KBM-7 (cell line): ENCODE measurements at places on chromosomes 13 and 19.

GRCh38 chr13:84896128-84896527 lies 903.1 kb downstream of the SLITRK6 start:
- DNase-seq = peak; percentile 42

- DNase-seq = peak; percentile 44
Observed at GRCh38 chr13:30572859-30573275, 44.9 kb upstream of the USPL1 start.

GRCh38 chr19:40149501-40149900 lies 41.7 kb upstream of the MAP3K10 start:
- DNase-seq = no peak

DNA sequence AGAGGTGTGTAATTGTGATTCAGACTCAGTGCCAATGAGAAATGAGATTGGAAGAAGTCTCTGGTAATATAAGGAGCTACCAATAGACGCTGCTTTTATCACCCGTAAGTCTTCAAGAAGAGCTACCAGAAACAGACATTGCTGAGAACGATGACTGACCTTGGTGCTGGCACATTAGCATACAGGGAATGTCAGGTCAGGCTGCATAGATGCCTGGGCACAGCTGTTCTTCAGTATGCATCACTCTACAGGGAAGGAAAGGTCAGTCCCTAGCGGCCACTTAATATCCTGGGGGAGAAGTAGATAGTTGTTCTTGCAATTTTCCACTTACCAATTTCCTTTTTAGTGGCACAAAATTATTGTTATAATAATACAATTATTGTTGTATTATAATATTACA lies 380.4 kb downstream of the PCDH9 start:
- no peak for DNase-seq

DNA sequence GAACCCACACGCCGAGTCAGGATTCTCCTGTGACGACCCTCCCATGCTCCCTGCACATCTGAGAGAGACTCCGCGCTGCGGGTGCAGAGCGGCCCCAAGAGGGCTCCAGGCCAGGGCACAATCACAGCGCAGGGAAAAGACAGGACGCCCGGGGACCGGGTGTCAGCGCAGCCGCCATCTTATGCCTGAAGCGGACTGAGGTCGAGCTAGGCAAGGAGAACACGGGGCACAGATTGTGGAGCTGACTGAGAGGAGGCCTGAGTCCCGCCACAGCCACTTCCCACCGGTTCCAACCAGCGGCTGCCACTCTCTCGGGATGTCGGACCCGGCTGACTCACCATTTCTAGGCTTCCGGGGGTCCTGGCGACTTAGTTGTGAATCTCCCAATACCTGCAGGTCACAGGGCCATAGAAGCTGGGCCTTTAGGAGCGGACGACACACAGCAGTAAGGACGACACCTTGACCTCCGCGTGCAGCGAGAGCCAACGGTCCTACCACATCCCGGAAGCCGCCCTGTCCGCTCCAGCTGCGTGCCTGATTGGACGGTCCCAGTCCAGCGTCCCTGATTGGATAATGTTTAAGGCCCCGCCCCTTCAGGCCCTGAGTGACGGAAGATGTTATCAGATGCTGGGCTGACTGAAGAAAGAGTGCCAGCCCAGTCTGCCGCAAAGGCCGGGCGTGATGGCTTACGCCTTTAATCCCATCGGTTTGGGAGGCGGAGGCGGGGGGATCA lies at the start of gene ZNF728:
Gene ZNF728 (minus strand): TSS at position 487 of the 733 bp plus-strand sequence. CDS start 146 bp downstream, at position 341.
- no peak for DNase-seq

DNA sequence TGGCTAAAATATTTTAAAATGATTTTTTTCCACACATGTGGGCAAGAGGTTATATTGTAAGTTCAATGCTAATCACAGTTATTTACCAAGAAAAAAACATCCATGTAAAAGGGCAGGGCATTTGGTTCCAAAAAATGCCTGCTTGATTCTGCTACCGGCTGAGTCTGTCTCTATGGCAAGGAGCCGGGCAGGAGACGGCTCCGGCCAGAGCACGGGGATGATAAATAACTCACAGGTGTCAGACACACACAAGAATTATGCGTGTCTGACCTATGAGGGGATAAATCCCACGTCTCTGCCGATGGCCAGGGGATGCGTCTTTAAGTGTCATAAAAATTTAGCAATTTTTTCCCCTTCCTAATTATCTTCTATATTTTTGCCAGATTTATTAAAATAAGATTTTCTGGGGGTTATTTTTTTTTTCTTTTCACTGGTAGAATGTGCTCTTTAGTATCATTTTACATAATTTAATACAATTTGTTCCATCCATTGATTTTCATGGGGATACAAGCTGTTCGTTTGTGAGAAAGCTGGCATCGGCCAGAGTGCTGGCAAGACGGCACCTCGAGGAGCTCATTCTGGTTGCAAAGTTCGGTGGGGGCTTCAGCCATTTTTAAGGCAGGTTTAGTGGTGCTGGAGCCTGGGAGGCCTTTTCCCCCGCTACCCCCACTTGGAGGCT lies 253.9 kb downstream of the ZNF536 start:
- no peak for DNase-seq

DNA sequence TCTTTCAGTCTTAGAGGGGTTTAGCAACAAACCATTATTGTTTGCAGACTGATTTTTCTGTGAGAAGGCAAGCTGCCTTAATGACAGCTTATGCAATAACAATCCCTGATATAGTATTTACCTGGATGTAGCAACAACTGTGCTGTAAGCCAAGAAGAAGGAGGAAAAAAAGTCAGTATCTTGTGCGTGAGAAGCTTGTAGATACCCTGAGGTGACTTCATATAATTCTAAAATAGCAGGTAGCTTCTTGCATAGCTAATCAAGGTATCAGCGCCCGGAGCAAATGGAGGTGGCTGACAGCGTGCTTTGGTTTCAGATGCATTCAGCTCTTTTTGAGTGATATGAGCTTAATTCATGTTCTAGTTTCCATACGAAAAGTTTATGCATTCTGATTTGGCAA lies 309.8 kb downstream of the KLF5 start:
- no peak for DNase-seq

DNA sequence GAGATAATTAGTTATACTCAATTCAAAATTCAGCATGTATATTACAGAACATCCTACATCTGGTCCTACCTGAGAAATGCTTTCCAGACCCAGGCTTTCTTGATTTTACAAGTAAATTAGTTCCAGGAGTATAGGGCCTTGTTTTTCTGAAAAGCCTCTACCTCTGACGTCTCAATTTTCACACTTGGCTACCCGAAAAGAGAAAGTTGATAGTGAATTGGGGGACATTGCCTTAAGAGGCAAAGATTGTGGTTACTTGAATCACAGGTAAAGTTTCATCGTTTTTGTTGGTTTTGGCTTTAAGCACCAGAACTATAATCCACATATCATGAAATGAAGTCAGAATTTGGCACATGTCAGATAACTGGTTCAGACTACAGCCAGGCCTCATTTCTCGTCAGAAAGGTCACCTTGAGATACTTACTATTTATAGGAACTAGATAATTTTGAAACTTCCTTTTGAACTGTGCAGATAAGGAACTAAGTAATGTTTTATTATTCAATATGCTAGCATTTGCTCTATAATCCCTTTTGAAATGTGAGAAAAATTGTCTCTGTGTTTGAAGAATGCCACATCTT lies 30.8 kb downstream of the FAM124A start:
- no peak for DNase-seq

GRCh38 chr13:24147570-24147963 lies 13.0 kb upstream of the SPATA13 start:
- DNase-seq = no peak

- peak; percentile 36 for DNase-seq
Observed at GRCh38 chr19:30669329-30670010, 297.3 kb downstream of the ZNF536 start.

- no peak for DNase-seq
Observed at GRCh38 chr19:10812196-10812595, 23.8 kb downstream of the TMED1 start.

GRCh38 chr13:38697628-38698333 lies 10.9 kb downstream of the FREM2 start:
- DNase-seq = no peak

GRCh38 chr13:108775597-108775996 lies 146.2 kb downstream of the MYO16 start:
- no peak for DNase-seq

DNA sequence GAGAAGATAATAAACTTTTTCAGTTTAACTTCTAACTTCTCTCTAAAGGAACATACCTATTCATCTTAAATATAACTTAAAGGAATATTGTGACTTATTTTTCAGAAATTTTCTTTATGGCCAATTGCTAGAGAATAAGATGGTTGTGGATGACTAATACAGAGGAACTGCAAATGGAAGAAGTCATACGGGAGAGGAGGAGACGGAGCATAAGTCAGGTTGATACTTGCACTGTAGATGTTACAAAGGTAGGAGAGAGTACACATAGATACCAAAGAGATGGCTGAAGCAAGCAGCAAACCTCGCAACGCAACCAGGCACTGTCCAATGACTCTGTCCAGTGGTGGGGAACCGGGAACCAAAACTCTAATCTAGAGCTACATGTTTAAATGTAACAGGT lies 963.4 kb downstream of the PCDH9 start:
- DNase-seq = no peak

- DNase-seq = peak; percentile 80
Observed at GRCh38 chr19:16445238-16446107, 26.3 kb downstream of the EPS15L1 start.

DNA sequence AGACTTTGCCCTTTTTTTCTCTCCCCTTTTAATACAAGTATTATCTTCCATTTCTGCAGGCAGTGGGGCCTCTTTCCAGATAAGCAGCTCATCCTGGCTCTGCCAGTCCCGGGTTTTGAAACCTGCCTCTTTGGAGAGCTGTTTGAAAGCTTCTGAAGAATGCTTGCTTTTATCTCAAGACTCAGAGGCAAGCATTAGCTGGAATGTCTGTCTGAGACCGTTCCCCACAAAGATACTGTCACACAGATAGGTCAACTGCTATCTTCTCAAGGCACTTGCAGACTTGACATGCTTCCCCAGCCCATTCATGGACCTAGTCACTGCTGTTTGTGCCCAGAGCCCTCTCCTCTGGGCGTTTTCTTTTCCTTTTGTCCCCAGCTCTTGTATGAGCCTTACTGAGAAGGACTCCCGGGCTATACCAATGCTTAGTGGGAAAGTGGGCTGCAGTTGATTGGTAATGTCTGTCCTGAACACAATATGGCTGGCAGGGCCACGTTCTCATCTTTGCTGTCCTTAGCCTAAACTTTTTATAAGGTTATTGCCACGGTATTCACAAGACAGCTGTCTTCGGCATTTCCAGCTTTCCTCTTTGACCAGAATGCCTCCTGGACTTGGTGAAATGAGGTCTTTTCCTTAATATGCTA lies 13.4 kb downstream of the SERP2 start:
- no peak for DNase-seq

DNA sequence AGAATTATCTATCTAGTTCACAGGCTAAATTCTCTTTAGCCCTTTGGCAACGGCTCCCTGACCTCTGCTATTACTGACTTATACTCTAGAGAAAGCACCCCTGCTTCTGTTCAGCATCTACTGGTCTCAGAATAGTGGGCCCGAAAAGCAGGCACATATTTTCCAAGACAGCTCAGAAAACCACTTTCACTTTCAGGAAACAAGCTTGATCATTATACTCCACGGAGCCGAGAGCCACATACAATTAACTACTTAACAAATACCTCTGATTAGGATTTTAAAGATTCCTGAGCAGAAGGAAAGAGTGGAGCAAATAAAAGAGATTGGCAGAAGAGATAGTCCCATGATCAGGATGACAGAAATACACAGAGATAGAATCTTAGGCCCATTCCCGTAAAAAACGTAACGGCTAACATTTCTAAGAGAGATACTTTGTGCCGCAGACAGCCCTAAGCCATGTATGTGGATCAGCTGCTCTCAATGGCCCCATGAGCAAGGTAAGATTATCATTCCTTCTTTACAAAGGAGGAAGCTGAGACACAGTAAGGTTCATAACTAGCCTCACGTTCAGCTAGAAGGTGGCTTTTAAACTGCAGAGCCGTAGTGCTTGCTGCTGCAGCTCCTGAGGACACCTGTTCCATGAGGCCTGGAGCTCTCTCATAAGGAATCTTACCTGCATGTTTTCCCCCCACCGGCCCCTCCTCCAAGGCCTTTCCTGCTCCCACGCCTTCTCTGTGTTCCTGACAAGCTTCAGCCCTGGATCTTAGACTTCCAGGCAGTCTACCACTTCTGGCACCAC lies 227.2 kb downstream of the FOXO1 start:
- no peak for DNase-seq

- DNase-seq = peak; percentile 87
Observed at GRCh38 chr19:35013041-35013819, 13.1 kb downstream of the GRAMD1A start.

DNA sequence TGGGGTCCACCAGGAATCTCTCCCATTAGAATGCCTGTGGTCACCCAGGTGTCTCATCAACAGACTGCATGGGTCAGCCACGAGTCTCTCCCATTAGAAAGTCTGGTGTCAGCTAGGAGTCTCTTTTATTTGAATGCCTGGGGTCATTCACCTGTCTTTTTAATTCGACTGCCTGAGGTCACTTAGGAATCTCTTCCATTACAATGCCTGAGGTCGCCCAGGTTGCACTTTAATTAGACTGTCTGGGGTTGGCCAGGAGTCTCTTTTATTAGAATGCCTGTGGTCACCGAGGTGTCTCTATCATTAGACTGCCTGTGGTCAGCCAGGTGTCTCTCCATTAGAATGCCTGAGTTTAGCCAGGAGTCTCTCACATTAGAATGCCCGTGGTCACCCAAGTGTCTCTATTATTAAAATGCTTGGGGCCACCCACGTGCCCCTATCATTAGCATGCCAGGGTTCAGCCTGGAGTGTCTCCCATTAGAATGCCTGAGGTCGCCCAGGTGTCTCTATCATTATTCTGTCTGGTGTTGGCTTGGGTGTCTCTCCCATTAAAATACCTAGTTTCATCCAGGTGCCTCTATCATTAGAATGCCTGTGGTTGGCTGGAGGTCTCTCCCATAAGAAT lies 1474.3 kb downstream of the UQCRFS1 start:
- DNase-seq = no peak

GRCh38 chr19:495402-496111 lies 729 bp upstream of the MADCAM1 start:
- DNase-seq = peak; percentile 72

GRCh38 chr13:102643656-102644055 lies 46.9 kb downstream of the TPP2 start:
- DNase-seq = no peak

DNA sequence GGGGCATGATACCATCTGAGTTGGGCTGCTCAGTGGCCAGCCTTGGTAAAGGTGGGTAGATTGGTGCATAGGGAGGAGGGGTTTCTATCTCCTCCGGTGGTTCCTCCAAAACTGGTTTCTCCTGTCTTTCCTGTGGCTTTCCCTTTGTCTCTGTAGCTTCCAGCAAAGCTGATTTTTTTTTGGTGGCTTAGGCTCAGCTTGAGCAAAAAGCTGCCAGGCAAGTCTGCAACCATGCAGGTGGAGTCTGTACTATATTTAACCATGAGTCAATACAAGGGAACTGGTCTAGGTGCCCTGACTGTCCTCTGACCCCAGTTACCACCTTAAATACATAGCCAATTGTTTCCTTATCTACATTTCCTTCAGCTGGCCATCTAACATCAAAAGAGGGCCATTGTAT lies 64.0 kb upstream of the ZNF681 start:
- no peak for DNase-seq

GRCh38 chr19:14511229-14511593 lies 7.0 kb downstream of the DNAJB1 start:
- DNase-seq = no peak

- DNase-seq = no peak
Observed at GRCh38 chr19:38394488-38394887, 6.0 kb downstream of the SPRED3 start.
